HEK293T (cell line): ENCODE measurements at places on chromosomes 4 and X.

DNA sequence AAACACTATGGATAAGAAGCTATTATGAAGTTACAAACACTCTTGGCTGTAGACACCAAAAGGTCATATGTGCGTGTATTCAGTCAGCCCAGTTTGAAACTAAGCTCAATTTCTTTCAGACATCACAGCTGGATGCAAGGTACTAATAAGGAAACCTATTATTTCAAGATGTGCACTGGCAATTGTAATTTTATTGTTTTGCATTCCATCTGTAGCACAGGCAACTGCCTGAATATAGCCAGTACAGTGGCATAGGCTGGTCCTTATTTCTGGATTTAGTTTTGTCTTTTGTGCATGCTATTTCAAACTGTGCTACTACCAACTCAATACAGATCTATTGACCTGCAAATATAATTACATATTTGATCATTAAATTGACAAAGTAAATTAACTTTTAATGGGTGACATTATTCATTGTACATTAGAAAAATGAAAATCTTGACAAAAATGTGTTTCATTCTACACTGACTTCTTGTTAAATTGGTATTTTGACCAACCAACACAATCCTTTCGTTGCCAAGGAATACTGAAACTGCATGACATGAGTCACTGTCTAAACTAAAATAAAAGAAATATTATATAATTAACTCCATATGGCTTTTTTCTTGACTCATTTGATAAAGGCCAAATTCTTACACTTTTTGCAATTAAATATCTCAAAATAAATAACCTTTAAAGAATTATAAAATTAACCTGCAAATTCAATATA is 594.3 kb upstream of the ADGRL3 start:
- DNase-seq = no peak

DNA sequence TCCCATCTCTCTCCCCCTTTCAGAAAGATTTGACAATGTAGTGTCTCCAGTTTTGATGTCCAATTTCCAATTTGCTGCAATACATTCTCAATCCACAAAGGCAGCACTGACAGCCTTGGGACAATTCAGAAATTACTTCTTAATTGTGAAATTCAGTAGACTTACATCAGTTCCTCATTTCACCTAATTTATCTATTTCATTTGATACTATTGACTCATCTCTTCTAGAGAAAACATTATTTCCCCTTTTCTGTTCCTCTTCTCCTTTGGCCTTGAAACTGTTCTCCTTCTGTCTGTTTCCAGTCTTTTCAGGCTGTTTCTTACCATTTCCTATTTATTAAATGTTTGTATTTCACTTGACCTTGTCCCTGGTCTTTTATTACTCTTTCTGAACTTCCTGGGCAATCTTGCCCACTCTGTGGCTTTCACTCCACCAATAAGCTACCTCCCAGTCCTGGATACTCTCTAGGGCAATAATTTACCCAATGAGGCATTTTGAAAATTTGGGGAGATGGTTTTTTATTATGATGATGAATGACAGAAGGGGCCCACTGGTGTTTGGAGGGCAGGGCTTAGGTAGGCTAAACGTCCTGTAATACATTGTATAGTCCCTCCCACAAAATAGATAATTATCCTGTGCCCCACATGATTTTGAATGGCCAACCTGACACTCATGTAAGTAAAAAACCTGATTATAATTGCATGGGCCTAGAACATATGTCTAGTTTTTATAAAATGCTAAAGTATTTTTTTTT is 498.0 kb upstream of the BOD1L1 start:
- DNase-seq = no peak

DNA sequence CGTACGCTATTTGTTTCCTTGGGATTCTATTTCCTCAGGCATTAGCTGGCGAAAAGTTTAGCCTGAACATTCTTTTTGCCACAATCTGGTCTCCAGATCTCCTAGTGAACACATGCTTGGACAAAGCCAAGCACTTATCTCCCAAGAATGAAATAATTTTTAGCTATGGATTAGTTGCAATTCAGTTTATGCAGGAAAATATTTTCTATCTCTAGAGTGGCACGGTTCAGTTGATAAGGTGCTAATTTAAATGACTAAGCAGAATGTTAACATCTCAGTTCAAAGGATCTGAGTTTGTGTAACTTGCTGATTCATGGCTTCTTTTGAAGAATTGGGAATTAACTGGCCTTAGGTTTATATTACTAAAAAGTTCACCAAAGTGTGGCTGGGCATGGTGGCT is 58.1 kb upstream of the JADE1 start:
- DNase-seq = no peak

GRCh38 chrX:3518870-3519269 is 172.4 kb upstream of the MXRA5 start:
- no peak for DNase-seq

- DNase-seq = no peak
These were observed 472.7 kb downstream of the IDS start for GRCh38 chrX:149032449-149032848.

DNA sequence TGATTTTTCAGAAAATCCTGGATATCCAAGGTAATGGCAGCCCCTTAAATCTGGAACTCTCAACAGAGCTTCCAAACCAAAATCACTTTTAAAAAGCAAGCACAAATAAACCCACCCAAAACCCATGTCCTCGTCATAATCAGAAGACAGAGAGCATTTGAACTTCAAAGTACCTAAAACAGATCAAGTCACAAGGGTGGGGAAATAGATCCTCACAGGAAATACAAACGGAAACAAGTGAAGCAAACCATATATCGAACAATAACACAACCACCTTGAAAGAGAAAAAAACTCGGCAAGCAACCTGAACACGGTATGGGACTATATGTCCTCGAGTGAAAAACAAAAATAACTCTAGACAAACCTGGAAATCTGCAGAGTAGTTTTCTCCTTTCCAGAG is 15.9 kb upstream of the CCNQ start:
- DNase-seq = no peak

DNA sequence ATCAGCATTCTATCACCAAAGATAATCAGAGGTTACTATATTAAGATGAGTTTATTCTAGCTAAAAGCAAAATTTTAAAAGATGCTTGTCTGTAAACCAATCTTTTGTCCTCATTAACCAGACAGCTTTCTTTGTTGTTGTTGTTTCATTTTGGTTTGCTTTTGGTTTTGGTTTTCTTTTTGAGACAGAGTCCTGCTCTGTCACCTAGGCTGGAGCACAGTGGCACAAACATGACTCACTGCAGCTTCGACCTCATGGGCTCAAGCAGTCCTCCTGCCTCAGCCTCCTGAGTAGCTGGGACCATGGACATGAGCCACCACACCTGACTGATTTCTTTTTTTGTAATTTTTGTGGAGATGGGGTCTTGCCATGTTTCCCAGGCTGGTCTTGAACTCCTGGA is 102.9 kb downstream of the COX18 start:
- DNase-seq = no peak

GRCh38 chr4:288891-289290 is 16.4 kb downstream of the ZNF732 start:
- no peak for DNase-seq

DNA sequence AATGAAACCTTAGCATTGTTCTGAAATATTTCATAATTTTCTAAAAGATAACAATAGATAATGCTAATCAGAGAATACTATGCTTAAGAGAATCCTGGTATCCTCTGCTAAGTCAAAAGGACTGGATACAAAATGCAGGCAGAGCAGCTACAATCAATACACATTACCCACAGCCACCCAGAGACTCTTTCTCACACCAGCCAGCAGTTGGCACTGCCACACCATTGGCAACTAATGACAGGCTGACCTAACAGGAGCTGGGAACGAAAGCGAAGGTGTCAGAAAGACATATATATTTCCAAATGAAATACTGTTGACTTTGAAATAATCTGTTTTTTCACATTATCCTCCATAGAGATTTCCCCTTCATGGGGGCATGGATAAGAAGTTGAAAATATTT is 122.6 kb upstream of the PLAC1 start:
- DNase-seq = no peak

DNA sequence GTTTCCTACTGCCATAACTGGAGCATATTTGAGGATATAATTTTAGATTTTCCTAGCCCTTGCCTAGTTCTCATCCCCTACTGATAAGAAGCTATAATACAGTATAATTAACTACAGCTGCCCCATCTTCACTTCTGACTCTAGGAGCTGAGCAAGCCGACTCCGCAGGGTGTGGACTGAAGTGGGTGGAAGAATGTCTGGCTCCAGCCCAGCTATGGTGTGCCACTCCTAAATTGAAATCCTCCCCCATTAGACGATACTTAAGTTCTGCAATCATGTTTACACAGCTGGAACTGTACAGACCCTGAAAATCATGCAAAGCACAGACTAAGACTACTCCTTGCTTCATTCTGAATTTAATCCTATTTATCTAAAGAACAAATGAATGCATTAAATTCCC is 93.1 kb downstream of the PCDH19 start:
- DNase-seq = no peak

DNA sequence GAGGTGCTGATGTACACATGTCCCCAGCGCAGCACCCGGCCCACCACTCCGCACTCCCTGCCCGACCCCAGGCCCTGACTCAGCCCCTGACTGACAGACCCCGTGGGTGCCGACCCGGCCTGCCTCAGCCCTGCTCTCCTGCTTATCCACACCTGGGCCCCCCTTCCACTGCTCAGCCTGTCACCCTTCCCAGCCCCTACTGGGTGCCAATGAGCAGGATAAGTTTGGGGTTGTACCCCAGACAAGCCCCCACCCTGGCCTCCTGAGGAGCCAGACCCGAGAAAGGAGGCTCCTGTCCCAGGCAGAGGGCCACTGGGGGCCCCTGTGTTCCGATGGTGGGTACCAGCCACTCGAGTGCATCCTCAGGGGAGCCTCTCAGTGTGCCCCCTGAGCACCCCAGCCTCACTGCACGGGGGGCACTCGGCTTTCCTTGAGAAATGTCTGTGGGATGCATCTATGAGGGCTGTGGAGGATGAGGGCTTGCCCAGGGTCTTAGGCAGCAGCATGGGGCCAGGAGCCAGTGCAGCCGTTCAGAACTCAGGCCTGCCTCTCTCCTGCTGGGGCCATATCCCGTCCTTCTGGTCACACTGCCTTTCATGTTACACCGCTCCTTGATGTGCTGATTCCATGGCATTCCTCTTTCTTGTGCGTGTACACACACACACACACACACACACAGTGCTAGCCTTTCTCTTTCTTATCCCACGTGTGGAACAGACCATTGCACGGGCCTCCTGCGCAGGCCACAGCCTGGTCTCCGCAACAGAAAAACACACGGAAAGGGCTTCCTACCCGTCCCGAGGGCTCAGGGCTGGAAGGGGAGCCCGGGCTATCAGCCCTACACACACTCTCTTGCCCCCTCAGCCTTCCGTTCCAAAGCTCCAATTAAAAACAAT is 220.1 kb upstream of the PSAPL1 start:
- no peak for DNase-seq

- DNase-seq = no peak
These were observed 65.2 kb upstream of the SLC7A11 start for GRCh38 chr4:138307319-138307718.
